ENCODE measurements at places on chromosomes 6 and 20. TPM values are rescaled to one million over a fixed set of nuclear protein-coding genes. Genes with fewer than 3 reads are reported as not detected.

MOG gene
- not detected for total RNA-seq

RBM24 gene
- 4.0 TPM for total RNA-seq

DDX43 gene
- 2.0 TPM for total RNA-seq

YIPF3 gene
- 133 TPM for total RNA-seq

MCCD1 gene
- total RNA-seq, result not detected

MUC21 gene
- total RNA-seq, result not detected

OPRL1 gene
- total RNA-seq, result 1.3 TPM

WFDC5 gene
- not detected for total RNA-seq

TUBB1 gene
- not detected for total RNA-seq

KHDRBS2 gene
- total RNA-seq, result not detected

GGTLC1 gene
- total RNA-seq, result not detected

HIVEP1 gene
- total RNA-seq, result 34.1 TPM

RGS17 gene
- total RNA-seq, result 3.4 TPM

ACTL10 gene
- total RNA-seq, result 2.8 TPM

SNTA1 gene
- total RNA-seq, result 8.5 TPM

NTSR1 gene
- total RNA-seq, result not detected

PKHD1 gene
- total RNA-seq, result not detected

PPIL6 gene
- total RNA-seq, result 0.57 TPM

NR2E1 gene
- total RNA-seq, result not detected

COL10A1 gene
- not detected for total RNA-seq

NXT1 gene
- total RNA-seq, result 33.1 TPM

RIMS4 gene
- total RNA-seq, result not detected

CCM2L gene
- total RNA-seq, result 16.7 TPM

PLAGL1 gene
- total RNA-seq, result 15.4 TPM

HLA-DQB1 gene
- total RNA-seq, result not detected

RCAN2 gene
- 1.5 TPM for total RNA-seq

HDDC2 gene
- 8.5 TPM for total RNA-seq

WFDC10B gene
- total RNA-seq, result not detected

STMND1 gene
- total RNA-seq, result not detected

EMILIN3 gene
- total RNA-seq, result not detected

JAG1 gene
- total RNA-seq, result 118 TPM

ECI2 gene
- total RNA-seq, result 92.1 TPM

C6orf132 gene
- total RNA-seq, result 0.65 TPM

ZBTB24 gene
- 8.1 TPM for total RNA-seq

L3MBTL3 gene
- total RNA-seq, result 70.3 TPM

LRFN2 gene
- total RNA-seq, result not detected

Data from vein endothelial cell (primary cell).